ENCODE measurements at places on chromosomes 7 and 10.
A peak's percentile ranks its signal among the peaks of the same experiment; 100 is the strongest.

GRCh38 chr10:99013885-99014284 is 221.8 kb downstream of the HPSE2 start:
- DNase-seq = no peak

GRCh38 chr7:131802195-131802864 is 245.9 kb upstream of the PODXL start:
- no peak for DNase-seq

DNA sequence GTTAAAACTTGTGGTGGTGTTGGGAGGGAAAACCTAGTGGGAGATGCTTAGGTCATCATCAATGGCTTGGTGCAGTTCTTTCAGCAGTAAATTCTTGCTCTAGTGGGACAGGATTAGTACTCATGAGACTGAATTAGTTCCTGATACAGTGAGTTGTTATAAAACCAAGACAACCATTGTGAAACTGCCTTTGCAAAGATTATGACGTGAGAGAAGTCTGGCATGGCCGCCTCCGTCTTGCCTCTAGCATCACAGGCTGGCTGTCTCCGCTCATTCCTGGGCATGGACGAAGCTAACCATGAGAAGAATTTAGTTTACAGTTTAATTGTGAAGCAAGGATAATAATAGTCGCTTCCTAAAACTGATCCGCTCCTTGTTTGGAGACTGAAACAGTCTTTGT is 186.4 kb downstream of the KIF20B start:
- no peak for DNase-seq

GRCh38 chr10:132707776-132708171 is 78.2 kb downstream of the NKX6-2 start:
- no peak for DNase-seq

DNA sequence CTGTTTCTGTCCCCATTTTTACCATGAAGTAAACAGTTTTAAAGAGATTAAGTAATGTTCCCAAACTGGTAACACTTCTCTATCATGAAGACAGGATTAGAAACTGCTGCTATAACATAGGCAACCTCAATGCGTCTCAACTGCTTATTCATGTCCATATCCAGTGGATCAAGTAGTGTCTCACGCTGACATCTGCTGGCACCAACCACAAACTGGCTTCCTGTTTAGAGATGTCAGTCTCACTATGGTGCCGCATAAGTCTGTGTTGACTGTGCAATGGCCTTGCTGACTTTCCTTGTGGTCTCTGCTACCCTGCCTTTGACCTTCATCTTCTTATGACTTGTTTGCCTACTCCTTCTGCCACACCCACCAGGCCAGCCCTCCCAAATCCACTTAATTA is 369.6 kb upstream of the DPP6 start:
- no peak for DNase-seq

GRCh38 chr10:97974526-97975525 is 55.6 kb downstream of the CRTAC1 start:
- no peak for DNase-seq

- DNase-seq = no peak
Observed at GRCh38 chr10:132058111-132058745, 7.5 kb upstream of the JAKMIP3 start.

GRCh38 chr7:140635345-140635744 is 5.3 kb downstream of the DENND2A start:
- no peak for DNase-seq

- no peak for DNase-seq
Observed at GRCh38 chr10:44178856-44179255, 206.0 kb downstream of the CXCL12 start.

DNA sequence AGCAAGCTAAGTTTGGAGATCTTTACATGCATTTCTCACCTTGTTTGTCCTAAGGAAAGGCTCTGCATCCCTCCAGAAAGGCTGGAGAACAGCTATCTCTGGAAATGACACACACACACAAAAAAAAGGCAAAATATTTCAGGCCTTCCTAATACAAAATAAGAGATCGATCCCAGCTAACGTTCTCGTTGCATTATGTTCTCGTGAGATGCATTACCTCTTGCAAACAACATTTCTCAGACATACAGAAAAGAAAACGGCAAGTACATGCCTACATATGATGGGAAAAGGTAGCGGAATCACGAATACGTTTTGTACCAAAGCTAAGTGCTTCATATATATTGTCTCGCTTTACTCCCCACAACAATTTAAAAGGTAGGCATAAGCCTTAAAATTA is 488 bp downstream of the MTERF1 start:
- peak; percentile 22 for DNase-seq

DNA sequence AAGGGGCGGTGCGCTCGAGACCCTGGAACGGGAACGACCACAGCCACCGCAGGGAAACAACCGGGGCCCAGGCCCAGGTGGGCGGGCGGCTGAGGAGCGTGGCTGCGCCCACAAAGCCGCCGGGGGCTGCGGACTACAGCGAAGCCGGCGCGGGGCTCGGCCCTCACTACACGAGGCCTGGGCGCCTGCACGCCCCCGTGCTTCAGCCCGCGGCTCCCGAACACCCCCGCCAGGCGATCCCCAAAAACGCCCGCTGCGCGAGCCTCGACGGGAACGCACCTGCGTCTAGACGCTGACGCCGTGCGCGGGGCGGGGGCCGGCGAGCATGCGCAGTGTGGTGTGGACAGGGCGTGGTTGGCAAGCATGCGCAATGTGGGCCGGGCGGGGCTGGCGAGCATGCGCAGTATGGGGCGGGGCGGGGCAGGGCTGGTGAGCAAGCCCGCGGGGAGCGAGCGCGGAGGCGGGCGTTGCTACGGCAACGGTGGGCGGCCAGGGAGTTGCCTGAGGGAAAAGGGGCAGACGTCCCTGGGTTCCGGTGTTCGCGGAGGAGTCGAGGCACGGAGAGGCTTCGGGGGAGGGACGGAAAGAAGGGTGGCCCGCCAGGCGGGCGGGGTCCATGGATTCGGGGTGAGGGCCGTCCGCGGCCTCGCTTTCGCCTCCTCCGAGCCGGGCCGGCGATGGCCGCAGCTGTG is at the start of gene RNF32:
Gene RNF32 (plus strand): TSS at position 518 of the 692 bp plus-strand sequence. CDS start 3,104 bp downstream, outside the sequence.
- DNase-seq = peak; percentile 98

DNA sequence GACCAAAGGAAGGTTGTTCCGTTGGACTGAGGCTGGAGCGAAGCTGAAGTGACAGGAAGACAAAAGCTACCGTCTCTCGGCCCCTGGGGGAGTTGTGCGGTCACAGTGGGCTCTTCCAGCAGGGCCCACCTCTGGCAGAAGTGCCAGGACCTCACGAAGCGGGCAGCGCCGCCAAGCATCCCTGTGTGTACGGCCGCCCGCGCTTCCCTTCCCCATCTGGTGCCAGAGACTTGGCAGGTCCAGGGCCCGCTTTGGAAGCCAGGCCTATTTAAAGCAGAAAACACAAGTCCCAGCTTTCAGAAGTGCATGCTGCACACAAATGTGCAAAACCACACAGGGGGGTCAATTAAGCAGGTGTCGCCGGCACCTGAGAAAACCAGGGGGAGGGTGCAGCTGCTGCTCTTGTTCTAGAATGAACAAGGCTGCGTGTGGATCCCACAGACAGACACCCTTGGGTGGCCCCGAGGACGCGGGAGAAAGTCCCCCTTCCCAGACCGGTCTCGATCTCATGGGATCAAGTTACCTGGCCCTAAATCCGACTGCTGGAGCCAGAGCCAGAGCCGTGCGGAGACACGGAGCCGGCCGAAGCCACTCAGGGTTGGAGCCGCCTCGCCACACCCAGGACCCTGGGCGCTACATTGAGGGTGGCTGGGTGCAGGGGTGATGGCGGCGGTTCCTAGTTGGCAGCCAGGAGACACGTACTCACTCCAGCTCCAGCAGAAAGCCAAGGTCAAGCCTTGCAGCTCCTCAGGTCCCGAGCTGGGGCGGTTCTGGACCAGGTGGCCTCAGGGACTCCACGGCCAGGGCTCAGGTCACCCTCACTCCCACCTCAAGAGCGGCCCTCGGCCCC is 51.8 kb upstream of the PPP2R2D start:
- no peak for DNase-seq

DNA sequence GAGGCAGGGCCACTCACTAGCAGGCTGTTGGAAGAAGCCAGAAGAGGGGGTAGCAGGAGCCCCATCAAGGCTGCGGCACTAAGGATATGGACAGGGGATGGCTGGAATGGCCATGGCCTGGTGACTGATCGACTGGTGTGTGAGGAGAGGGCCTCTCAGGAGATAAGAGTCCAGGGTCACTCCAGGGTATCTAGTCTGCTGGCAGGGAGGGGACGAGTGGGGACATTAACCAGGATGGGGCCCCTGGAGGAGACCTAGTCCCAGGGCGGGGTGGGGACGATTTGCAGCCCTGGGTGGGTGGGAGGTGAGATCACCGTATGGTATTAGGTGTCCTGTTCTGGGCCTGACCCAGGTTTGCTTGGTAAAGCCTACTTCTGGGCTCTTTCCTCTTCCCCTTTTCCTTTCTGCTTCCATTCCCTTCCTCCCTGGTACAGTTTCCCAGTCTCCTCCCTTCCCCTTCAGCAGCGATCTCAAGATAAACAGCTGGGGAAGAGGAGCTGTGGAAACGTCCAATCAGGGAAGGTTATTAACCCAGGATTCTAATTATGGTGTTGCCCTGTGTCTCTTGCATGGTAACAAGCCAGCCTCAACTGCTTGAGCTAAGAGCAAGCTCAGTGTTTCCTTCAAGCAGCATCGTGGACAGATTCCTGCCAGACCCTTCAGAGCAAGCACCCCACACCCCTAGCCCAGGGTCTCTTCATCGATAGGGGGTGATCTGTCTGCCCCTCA is 233.2 kb downstream of the RPS24 start:
- DNase-seq = no peak

DNA sequence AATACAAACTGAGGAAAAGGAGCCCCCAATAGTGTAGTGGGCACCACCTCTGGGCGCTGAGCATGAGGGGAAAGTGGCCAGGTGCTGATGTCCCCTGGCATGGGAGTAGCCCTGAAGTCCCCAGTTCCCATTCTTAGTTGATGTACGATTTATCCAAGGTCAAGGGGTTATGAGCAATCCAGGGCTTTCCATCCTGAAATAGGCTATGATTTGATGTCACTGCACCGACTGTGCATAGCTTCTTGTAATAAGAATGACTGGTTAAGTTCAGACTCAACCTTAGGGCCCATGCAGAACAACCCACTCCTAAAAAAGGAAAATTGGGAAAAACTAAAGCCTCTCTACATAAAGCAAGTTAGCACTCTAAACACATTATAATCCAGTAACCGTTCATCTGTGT is 4.4 kb downstream of the FRAT1 start:
- DNase-seq = no peak

Data from GM06990 (cell line).